ENCODE measurements at places on chromosomes 16 and 17.

DNA sequence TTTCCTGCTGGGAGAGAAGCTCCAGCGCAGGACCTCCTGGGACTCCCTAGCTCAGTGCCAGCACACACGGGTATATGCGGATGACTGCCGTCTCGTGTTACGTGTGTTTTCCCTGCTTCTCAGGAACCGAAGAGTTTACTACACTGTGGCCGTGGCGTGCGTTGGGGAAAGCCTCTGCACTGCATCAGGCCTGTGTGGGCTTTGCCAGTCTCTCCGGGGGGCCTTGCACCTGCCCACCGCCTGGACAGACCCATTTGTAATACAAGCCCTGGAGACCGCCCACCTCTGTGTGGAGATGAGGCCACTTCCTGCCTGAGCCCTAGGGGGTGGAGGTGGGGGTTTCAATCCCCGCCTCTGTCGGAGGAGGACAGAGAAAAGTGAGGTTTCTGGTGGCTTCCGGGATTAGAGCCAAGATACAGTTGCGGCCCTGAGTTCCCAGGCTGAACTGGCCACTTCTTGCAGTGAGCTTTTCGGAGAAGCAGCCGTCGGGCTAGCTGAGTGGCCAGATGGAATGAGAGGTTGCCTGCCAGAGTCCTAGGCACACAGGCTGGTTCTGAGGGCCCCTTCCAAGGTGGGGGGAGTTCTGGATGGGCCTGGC, 43.4 kb upstream of the GSE1 start:
- no peak for DNase-seq

GRCh38 chr17:27804113-27804512, 3.8 kb upstream of the NOS2 start:
- DNase-seq, result no peak

DNA sequence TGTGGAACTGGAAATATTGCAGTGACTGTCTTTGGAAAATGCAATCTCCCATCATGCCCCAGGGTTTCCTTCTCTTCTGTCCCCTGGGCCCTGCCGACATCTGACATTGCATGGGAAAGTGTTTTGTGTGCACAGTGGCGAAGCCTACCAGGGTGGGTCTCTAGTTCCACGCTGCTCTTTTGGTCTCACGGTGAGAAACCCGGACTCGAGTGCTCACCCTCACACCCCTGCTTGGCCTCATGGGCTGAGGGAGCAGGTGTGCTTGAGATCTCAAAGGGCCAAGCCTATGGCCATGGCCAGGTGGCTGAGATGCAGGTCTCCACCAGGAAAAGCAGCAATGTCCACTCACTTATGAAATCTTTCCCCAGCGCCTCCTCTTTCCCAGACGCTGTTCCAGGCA, 32.0 kb downstream of the SPNS3 start:
- no peak for DNase-seq

DNA sequence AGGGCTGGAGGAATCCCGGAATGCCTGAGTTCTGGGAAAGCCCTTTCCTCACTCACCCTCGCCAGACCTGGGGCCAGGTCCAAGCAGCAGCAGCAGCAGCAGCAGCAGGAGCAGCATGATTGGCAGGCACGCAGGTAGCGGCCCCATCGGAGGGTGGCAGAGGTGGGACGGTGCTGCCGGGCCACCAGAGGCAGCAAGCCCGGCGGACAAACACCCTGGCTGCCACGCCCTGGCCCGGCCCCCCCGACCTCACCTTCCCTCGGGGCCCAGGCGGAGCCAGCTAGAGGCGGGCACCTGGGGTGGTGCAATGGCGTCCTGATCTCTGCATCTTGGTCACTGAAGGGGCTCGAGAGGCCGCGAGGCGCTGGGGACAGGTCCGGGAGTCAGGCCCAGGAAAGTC, 122.4 kb downstream of the LAT start:
- no peak for DNase-seq

- DNase-seq, result no peak
These were observed 2.4 kb downstream of the ZNF267 start for GRCh38 chr16:31875928-31876547.

DNA sequence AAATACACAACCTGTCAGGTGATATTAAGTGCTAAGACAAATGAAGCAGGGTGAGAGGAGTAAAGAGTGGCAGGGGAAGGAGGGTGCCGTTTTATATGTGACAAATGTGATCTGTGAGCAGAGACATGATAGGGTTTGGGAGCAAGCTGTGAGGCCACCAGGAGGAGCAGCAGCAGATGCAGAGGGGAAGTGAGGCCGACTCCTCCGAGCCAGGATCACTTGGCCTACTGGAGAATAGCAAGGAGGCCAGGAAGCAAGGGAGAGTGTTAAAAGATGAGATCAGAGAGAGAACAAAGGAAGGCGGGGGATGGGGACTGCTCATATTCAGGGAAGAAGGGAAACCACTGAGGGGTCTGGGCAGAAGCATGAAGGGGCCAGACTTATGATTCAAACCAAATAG, 129.4 kb downstream of the TANGO6 start:
- DNase-seq, result no peak

DNA sequence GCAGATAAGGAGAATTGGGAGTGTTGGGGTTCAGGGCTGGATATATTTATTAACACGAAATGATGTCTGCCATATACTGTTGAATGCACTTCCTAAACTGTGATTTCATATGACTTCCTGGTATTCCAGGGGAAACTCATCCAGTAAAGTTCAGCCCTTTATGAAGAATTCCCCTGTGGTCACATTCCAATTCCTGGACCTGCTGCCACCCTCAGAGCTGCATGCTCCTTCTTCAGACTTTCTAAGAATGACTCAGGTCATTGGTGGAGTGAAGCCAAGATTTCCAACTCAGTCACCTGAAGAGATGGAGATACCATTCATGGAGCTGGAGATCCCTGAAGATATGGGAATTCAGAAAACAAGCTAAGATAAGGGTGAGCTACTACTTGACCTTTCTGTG, 114.2 kb upstream of the TMEM97 start:
- no peak for DNase-seq

GRCh38 chr17:34669511-34669910, 90.1 kb downstream of the TMEM132E start:
- no peak for DNase-seq

DNA sequence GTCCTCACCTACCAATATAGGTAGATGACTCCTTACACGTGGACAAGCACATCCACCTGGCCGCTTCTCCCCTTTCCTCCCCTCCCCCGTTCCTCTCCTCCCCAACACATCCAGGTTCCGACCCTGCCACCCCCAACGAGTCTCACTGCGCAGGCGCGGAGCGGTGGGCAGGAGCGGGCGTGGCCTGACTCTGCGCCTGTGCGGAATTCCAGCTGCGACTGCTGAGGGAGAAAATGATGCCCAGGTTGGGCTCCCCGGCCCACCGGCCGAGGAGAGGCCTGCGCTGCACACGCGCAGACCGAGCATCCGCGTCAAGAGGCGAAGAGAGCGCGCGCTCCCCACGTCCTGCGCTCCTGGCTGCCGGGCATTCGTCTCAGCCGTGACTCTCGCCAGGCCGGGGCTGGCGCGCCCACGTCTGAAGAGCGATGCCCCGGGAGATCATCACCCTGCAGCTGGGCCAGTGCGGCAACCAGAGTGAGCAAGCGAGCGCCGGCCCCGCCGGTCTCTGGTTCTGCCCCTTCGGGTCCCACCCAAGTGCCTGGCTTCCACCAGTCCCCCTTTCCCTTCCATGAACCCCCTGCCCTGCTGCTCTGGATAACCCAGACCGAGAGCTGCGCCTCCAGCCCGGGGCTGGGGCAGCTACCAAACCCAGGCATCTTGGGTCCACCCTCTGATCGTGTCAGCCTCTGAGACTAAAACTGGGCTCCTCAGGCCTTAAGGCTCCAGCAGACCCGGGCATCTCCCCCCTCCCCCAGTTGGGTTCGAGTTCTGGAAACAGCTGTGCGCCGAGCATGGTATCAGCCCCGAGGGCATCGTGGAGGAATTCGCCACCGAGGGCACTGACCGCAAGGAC, at the start of gene TUBG2:
Gene TUBG2 (plus strand): TSS at position 206 of the 853 bp plus-strand sequence. CDS start 220 bp downstream, at position 426.
- DNase-seq, result peak; percentile 69

GRCh38 chr16:2458887-2459646, 842 bp upstream of the TEDC2 start:
- DNase-seq, result no peak

DNA sequence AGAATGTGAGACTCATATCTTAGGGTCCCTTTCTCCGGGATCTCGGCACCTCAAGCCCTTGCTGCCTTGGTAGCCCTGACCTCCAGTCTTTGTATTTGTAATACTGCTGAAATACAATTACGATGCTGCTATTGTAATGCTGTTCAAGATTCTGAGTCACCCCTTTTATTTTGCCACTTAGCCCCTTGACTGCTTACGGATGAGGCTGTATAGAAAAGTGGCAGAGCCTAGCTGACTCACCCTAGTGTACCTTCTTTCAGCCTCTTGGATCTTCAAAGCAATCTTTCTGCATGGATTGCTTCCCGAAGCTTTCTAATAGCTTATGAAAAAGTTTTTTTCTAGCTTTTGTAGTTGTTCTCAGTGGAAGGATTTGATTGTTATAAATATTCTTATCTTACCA, 187.9 kb downstream of the KCNJ2 start:
- no peak for DNase-seq

- DNase-seq, result no peak
These were observed 28.4 kb upstream of the RBFOX1 start for GRCh38 chr16:7304279-7304678.

- DNase-seq, result no peak
These were observed 8.2 kb downstream of the DCAF7 start for GRCh38 chr17:63558441-63558840.

- no peak for DNase-seq
These were observed 178.2 kb upstream of the CACNG3 start for GRCh38 chr16:24077966-24078365.

- DNase-seq, result no peak
These were observed 5.0 kb upstream of the TLCD2 start for GRCh38 chr17:1714980-1715802.

DNA sequence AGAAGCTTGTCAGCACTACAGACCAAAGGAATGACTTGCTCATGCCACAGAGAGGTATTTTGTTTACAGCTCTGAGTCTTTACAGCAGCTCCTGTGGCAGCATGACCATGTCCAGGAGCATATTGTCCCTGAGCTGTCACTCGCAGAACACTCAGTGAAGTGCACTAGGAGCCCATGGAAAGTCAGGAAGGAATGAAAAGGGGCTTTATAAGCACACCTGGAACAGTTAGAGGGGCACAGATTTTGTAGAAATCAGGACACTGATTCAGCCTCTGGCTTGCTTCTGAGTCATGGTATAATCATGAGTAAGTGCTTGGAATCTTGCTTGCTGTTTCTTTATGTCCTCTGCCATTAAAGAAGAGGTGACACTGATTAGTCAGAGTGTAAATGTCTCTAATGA, 41.0 kb downstream of the TADA2A start:
- DNase-seq, result no peak

DNA sequence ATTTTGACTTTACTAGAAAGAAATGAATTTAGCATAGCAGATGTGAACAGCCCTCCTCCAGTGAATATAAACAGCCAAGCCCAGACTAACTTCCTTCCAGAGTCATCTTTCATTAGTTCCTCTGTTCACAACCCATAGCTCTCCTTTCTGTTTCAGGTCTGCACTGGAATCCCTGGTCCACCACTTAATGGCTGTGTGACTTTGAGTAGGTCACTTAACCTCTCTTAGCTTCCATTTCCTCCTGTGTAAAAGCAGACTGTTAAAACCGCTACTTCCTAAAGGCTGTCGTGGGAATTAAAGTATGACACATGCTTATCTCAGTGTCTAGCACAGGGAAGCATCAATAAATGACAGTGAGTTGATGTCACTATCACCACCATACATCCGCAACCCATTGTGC, 7.5 kb downstream of the SLC6A4 start:
- DNase-seq, result no peak

GRCh38 chr16:21084631-21085225, 65.9 kb downstream of the DNAH3 start:
- no peak for DNase-seq

DNA sequence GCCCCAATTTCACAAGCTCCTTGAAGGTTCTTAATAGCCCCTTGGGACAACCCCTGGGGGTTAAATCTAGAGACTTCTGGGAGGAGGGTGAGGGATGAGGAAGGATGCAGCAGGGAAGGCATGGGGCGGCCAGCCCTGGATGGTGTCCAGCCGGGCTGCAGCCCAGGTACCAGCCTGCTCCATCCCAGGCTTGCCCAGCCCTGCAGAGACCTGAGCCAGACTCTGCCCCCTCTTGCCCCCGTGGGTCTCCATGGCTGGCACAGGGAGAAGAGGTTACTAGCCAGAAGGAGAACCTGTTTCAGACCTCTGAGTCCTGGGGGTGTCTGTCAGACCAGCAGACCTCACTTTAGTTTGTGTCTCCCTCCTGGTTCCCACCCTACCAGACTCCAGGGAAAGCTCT, 8.5 kb downstream of the NHERF1 start:
- no peak for DNase-seq

- no peak for DNase-seq
These were observed 4.0 kb downstream of the C1QBP start for GRCh38 chr17:5434984-5435383.

- DNase-seq, result no peak
These were observed 51.4 kb downstream of the MFSD11 start for GRCh38 chr17:76789235-76789788.

- DNase-seq, result no peak
These were observed 386.4 kb upstream of the TNRC6C start for GRCh38 chr17:77572065-77572601.

GRCh38 chr16:52708476-52708875, 161.5 kb upstream of the TOX3 start:
- DNase-seq, result no peak

DNA sequence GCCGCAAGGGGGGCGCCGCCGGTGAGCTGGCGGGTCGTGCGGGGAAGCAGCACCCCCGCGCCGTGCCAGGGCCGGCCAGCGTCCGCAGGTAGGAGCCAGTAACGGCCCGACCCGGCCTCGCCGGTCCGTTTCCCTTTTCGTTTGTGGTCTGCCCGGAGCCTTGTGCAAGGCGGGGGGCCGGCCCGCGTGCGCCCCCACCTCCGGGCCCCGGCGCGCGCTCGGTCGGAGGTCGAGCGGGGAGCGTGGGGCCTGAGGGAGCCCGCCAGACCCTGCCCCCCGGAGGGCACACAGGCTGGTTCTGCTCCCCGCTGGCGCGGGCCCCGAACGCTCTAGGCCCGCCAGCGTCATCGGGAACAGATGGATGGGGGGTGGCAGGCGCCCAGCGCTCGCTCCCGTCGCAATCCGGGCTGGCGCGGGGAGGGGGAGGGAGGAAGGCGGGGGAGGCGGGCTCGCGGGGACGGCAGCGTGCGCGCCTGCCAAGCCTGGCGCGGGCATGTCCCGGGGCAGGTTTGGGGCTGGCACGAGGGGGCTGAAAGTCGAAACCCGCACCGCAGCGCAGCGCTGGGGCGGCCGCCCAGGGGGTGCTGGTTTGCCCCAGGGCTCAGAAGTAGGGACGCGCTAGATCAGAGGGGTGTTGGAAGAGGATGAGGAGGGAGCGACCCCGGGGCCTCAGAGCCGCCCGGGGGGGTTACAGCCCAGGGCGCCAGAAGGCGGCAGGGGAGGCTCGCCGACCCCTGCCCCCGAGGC, 1.5 kb upstream of the GSE1 start:
- no peak for DNase-seq

GRCh38 chr17:60506312-60506711, 19.7 kb downstream of the APPBP2 start:
- no peak for DNase-seq
